ENCODE measurements at places on chromosomes 1 and 21.

GRCh38 chr1:35220976-35221375 is 28.0 kb upstream of the SFPQ start:
- no peak for DNase-seq

- no peak for DNase-seq
These were observed 8.0 kb upstream of the SELE start for GRCh38 chr1:169741666-169742394.

DNA sequence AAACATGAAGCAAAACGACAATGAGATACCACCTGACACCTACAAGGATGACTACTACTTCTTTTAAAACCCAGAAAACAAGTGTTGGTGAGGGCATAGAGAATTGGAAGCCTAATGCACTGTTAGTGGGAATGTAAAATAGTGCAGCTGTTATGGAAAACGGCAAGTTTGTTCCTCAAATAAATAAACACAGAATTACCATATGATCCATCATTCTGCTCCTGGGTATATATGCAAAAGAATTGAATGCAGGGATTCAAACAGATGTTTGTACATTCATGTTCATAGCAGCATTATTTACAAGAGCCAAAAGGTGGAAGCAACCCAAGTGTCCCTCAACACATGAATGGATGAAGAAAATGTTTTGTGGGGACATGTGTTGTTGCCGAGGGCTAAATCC is 1.4 kb upstream of the S100A8 start:
- no peak for DNase-seq

GRCh38 chr1:161133220-161133740 is 813 bp upstream of the DEDD start:
- DNase-seq: no peak

DNA sequence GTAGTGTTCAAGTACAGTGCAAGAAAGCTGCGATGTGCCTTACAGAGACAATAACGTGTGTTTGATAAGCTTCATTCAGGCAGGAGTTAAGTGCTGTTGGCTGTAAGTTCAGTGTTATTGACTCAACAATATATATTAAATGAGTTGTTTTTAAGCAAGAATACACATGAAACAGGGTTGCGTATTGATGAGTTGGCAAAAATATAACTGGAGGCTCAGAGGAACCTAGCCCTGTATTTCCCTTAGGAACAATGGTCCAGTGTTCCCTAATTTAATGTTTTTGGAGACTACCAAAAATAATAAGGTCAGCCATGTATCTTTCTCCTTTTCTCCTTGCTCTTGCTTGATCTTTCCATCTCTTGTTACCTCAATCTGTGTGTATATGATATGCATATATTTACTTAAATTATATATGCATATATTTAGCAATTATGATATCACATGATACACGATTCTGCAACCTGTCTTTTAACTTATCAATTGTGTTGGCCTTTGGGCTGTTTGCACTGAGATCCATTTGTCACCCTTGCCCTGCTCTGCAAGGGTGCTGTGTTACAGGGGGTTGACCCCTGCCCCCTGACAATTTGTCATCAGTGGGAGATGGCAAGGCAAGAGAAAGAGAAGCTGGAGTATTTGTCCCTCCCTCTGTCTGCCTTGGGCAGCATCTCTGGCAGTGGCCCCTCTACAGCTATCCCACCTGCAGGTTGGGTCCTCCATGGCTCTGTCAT is 109.7 kb downstream of the FGGY start:
- DNase-seq: no peak

DNA sequence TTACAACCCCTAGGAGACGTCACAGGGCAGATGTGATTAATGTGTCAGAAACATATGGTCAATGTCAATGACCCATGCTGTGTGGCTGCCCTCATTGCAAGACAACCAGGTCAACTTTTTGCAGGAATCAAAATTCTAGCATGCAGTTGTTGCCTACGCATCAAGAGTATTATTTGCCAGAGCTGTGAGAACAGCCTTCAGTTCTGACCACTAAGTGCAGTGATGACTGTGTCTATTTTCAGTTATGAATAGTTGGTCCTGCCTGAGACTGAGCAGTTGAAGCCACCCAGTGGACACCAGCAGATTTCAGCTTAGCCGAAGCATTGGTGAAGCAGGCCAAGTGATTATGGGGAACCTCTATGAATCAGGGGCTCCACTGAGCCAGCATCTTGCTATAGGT is 47.3 kb downstream of the LYPLAL1 start:
- DNase-seq: no peak

DNA sequence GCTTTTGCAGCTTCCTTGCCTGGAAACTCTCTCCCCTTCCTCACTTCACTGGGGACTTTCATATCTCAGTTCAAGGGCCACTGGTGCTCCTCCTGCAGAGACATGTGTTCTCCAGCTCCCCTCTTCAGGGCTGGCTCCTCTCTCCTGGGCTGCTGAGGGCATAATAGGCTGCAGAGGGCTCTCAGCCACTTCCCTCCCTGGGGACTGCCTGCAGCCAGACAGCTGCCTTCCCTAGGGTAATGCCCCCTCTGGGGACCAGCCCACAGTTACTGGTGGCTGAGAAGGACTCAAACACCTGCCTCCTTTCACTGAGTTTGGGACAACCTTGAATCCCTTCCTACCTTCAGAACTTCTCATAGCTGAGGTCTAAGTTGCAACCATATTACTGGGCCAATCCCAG is 104.8 kb upstream of the POU3F1 start:
- no peak for DNase-seq

DNA sequence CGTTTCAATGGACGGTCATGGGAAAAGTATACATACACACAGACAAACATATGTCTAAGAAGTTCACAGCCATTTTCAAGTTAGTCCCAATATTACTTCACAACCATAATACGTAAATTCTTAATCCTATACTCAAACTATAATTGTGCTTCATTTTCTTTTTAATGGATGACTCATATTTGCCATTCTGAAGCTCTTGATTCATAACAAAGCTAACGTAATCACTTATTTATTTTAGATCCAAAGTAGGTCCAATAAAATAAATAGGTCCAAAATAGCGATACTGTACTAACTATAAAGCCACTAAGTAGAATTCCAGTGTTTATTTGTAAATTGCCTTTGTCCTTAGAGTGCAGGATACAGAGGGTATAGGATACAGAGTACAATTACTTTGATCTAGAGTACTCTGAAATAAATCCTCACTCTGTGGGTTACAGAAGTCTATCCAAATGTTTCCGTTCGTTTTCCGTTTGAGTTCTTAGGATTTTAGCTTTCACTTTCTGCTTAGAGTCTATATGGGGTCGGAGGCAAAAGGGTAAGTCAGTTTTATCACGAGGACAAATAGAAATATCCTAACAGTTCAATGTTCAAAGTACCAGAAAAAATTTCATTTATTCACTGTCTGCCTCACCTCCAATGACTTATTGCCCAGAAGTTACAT is 8.8 kb upstream of the C1orf115 start:
- no peak for DNase-seq

DNA sequence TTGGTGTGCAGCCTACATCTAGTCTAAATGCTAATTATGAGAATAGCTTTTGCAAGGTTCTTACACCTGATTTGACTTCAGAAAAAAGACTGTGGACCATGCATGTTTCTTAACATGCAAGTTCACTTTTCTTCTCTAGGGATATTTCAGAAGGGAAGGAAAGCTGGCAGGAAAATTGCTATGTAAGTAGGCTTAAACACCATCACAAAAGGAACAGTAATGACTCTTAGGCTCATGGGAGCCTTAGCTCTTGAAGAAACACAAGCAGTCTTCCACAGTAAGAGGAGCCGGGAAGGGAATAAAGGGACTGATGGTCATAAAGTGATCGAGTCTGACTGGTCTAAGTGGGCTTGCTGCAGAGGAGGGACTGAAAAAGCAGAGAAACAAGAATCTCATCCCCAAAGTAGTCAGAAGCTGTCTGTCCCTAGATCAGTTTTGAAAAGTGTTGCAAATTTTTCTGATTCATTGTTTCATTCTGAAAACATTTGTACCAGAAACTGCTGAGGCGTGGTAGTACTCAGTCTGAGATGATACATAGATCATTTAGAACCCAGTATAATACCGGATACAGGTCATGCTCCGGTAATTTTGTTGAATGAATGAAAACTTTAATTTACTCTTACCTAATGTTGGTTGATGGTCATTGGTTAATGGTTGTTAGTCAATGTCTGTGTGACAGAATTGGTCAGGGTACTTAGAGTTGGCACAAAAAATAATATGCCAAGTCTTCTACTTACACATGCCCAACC is 40.9 kb downstream of the SMYD2 start:
- DNase-seq: no peak

DNA sequence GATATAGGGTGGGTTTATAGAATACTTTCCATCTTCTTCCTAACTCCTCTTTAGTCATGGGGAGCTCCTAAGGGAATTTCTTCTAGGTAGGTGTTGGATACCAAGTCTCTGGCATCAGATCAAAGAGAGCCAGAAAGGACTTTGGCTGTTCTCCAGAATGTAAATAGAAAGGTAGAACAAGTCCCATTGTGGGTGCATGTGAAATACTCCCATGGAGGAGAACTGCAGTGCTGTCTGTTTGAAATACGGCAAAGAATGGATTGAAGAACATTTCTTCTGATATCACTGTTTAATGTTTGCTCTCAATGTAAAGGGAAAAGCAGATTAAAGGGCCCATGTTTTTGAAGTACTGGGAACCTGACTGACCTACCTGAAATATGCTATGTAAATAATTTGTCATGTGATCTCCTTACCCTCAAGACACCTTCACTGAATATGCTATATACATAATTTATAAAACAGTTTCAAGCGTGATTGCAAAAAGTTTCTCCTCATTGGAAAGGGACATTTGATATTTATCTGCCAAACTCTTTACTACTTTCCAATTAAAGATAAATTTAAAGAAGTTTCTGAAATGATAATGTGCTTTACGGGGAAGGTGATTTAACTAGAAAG is 65.9 kb downstream of the LAMC1 start:
- DNase-seq: no peak

DNA sequence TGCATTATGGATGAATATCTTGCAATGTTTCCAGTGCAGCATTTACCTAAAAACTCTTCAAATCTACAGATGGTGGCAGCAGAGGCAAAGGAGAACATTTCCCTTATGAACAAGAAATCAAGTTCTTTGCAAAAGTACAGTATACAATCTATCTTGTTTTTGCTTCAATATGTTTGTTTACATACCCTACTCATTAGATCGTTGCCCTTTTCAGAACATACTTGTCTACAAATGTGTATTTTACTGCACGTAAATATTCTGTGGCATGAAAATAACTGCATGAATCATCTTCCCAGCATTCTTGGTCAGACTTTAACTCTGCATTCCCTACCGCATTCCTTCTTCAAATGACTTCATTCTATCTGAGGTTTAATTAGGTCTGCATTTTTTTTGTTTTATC is 212.7 kb downstream of the ZP4 start:
- DNase-seq: no peak
